ENCODE measurements at places on chromosomes 1 and 21.

DNA sequence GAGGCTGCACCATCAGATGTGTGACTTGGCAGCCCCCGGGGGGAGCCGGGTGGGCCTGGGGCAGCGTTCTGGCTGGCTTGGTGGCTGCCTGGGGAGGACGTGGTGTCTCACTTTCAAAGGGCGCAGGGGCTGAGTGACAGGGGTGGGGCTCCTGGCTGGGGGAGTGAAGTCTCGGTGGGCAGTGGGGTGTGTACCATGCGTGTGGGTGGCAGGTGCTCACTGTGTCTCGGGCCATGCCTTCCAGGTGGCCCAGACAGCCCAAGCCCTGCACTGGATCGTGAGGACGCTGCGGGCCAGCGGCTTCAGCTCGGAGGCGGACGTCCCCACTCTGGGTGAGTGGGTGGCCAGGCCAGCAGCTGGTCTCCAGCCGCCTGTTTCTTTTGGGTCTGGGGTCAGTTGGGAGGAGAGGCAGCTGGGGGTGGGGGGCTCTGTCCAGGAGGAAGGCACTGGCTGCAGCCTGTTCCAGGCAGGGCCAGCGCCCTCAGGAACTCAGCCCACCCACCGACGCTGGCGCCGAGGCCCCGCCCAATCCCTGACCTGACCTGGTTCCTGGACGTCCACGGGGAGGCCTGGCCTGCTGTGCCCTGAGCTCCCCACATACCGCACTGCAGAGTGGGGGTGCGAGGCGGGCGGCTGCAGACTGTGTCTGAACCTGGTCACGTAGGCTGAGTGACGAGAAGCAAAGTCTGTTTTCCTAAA lies 30.6 kb upstream of the LRRC3 start:
- DNase-seq: no peak

DNA sequence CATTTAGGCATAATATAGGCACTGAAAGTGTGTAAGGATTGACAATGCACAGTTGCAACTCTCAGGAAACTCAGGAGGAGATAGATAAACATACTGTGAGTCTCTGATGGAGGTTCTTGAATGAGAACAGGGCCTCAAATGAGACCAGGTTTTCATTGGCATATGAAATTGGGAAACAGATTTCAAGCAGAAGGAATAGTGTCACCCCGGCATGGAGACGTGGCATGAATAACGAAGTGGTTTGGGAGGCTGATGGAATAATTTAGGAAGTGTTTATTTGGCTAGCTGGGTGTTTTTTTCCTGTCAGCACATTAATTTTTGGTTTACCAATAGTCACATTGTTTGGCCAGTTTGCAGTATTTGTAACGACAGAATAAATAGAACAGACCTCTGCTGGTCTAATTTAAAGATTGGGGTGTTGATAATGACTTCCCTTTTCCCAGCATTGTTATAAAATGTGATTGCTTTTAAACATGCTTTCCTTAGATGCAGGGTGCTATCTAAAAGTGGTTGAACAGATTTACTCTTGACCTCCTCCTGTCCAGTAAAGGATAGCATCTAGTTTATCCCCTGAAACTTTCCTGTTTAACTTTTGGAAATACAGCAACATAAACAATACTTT lies 132.0 kb downstream of the C1orf21 start:
- DNase-seq: no peak

- DNase-seq: no peak
Measured at GRCh38 chr1:219324629-219325367, 151.1 kb downstream of the LYPLAL1 start.

DNA sequence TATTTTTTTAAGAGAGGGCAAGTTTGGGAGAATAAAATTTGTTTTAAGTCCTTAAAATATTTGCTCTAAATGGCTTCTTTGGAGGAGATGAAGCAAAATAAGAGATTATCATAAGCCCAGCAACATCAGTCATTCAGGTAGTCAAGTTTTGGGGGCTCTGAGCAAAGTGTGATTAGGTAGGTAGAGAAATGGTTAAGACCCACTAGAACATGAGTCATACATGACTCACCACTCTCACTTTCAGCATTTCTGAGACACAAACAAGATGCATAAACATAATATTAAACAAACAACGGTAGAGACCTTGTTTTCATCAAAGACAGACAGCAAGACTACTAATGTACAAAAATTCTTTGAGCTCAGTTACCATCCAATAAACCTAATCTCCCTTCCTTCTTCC lies 272.2 kb downstream of the LMO4 start:
- no peak for DNase-seq

DNA sequence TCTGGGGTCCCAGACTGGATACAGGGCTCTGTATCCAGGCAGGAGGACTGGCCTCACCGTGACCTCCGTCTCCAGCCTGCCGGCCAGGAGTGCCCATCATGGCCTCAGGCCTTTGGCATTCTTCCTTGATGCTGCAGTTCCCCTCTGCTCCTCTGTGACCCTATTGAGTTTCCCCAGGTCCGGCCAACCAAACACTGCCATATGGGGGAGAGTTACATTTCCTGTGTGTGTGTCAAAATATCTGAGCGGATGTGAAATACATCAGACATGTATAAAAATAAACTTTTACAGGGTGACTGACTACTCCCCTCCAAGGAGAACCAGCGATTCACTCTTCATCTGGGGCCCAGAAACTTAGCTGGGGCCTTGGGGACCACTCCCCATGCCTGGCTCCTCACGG lies 10.2 kb upstream of the UBL4B start:
- peak; percentile 20 for DNase-seq

GRCh38 chr1:147725685-147726084 lies 34.7 kb downstream of the GJA5 start:
- DNase-seq: no peak

GRCh38 chr1:180966744-180967536 lies 54.2 kb downstream of the KIAA1614 start:
- no peak for DNase-seq

- DNase-seq: no peak
Measured at GRCh38 chr1:42442662-42443061, 13.2 kb downstream of the ZMYND12 start.

- no peak for DNase-seq
Measured at GRCh38 chr1:179228783-179229213, 679 bp downstream of the ABL2 start.

Data from germinal center (tissue), 1 donor.